ENCODE measurements at places on chromosomes 11 and 22.
A peak's percentile ranks its signal among the peaks of the same experiment; 100 is the strongest.

- peak; percentile 30 for DNase-seq
Observed at GRCh38 chr11:66126808-66127555, 56.9 kb downstream of the PACS1 start.

DNA sequence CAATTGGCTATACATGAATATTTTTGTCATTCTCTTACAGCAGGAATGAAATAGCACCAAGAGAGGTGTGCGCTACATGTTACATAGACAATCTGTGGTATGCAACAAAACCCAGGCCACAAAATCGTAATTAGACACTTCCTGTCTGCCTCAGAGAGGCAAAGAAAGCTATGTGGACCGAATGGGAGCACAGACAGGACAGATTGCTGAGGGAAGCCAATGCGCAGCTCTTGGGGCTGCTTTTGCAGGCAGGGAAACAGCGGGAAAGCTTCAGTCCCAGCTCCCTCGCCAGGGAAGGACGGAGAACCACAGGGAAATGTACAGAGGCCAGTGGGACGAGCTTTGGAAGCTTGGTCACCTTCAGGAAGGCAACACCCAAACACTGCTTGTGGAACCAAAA, 40.9 kb downstream of the SERPINH1 start:
- DNase-seq: no peak

GRCh38 chr11:59459916-59460315, 3.2 kb downstream of the OR4D6 start:
- no peak for DNase-seq

DNA sequence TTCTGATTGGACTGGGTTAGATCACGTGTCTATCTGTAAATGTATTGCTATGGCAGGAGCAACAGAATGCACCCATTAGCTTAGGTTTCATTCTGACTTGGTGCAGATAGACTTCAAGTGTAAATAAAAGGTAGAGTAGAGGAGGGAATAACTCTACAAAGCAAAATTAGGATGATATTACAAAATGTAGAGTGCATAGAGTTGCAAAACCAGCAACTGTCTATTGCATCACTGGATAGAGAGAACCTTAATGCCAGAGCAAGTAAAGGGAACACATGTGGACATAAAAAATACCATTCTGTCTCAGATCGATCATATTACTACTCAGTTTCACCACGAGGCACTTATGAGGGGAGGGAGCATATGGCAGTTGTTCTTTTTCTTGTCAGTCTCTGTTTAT, 22.0 kb upstream of the CAT start:
- DNase-seq: no peak
